ENCODE measurements at places on chromosomes 5 and 9.
A peak's percentile ranks its signal among the peaks of the same experiment; 100 is the strongest.

DNA sequence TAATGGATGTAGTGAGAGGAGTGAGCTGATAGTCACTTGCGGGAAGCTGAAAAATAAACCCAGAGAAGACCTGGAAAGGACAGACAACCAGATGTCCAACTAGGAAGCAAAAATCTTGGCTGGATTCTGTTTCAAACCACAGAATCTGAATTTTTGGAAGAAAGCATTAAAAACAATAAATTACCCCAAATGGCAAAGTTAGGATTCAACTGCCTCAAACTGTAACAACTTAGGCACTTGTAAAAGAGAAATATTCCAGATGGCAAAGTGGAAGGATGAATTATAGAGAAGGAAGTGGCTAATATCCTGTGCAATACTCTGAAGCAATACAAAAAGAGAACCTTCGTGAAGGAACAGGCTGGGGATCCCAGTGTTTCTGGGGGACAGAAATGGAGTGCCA lies 46.8 kb upstream of the SLIT3 start:
- DNase-seq: no peak

DNA sequence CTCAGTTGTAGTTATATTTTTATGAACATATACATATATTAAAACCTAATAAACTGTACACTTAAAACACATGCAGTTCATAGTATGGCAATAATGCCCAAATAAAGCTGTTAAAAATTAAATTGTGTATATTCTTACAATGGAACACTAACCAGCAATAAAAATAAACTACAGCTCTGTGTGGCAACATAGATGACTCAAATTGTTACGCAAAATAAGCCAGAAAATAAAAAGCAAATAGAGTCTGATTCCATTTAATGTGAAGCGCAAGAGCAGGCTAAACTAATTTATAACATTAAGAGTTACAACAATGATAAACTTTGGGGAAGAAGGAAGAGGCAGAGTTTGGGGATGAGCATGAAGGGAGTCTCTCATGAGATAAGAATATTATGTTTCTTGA lies 597.3 kb downstream of the TLE1 start:
- no peak for DNase-seq

DNA sequence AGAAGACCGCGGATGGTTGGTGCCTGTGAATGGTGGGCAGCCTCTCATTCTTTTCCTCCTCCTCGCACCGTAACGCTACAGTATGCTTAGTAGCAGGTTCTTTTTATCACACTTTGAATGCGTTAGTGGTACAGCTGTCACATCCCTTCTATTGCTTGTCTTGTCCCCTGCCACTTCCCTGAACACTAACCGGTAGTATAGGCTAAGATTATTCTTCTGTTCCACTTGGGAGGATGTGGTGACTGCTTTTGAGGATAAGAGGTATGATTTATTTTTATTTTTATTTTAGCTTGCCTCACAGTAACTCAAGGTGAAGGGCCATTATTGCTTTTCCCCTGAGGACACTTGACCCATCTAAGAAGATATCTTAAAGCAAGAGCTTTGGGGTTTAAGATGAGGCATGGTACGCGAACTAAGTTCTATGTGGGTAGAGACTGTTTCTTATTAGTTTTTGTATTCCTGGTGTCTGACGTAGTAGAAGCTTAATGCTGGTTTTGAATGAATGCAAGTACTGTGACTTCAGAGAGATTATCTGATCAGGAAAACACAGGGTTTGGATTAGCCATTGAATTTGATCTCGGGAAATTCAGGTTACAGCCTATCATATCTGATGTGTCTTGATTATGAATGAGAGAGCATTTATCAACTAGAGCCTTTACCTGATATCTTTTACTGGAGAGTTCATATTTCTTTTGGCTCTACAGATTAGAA lies 951 bp downstream of the UNC13B start:
- no peak for DNase-seq

DNA sequence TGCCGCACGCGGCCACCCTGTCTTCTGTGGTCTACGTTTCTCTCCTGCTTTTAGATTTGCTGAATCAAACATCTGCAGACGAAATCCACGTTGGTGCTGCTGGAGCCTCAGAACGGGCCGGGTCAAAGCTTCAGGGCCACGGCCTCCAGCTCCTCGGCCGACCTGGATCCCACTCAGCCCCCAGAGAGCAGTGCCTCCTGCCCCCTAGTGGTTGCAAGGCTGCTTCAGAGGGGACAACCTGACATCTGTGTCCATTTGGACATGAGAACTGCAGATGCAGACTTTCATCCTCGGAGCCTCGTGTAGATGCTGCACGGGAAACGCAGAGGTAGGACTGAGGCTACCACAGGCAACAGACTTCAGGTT lies 23.0 kb upstream of the SLC6A3 start:
- DNase-seq: peak; percentile 31

DNA sequence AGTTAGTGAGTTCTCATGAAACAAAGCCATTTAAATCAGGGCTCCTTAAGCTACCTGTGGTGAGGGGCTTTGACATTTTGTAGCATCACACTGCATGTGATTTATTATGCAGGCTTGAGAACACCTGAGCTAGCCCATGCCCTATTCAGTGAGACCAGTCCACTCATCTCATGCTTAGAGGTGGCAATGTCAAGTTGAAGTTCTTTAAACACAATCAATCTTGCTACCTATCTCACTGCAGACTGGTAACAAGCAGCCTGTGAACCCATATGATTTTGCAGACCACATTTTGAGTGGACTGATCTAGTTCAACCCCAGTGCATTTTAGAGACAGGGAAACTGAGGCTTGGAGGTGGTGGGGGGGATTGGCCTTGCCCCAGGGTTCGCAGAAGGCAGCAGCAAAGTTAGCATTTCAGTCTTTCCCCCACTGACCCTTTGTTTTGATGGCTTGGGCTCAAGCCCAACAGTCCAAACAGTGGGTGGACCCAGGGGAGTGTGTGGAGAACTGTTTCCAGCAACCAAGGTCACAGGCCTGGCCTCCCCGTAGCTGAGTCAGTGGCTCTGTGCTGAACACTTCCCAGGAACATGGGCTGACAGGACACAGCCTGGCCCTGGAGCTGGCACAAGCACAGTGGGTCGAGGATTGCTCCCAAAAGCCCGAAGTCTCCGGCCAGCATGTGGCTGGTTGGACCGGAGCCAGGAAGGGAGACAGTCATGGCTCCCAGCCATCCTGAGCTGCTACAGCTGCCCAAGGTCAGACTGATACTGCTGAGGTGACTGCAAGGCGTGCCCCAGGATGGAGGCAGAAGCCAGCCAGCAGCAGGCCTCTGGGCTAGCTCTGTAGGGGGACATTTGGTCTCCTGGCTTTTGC lies 95.3 kb downstream of the RGS3 start:
- peak; percentile 29 for DNase-seq

DNA sequence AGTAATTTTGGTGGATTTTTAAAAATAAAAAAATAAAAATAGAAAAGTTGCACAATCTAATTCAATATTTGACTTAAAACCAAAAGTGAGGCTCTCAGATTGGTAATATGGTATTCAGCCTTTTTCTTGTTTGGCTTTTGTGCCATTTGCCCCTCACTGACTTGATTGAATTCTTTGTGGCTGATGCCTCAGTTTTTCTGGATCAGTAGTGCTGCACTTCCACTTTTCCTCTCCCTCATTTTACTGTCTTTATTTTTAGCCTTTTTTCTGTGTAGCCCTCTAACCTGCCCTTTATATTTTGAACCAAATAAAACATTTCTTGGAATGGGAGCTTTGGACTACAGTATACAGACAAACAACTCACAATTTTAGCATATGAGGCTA lies 3.8 kb upstream of the MSMP start:
- no peak for DNase-seq

- DNase-seq: no peak
These were observed 2.5 kb upstream of the RAD23B start for GRCh38 chr9:107280543-107280942.

DNA sequence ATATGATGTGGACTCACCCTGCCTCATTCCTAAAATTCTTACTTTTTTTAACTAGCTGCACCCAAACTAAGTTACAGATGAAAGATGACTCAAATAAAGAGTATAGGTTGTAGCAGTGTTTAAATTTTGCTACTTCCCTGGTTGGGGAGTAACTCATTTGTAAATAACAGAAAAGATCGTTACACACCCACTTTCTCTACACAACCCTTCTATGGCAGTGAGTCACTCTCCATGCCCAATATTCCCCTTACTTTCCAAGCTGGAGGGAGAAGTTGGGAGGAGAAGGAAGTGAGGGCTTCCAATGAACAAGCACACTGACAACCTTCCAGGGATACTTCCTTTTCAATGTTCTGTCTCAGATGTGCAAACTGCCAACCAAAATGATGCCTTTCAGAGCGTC lies 1.9 kb downstream of the RASEF start:
- no peak for DNase-seq

DNA sequence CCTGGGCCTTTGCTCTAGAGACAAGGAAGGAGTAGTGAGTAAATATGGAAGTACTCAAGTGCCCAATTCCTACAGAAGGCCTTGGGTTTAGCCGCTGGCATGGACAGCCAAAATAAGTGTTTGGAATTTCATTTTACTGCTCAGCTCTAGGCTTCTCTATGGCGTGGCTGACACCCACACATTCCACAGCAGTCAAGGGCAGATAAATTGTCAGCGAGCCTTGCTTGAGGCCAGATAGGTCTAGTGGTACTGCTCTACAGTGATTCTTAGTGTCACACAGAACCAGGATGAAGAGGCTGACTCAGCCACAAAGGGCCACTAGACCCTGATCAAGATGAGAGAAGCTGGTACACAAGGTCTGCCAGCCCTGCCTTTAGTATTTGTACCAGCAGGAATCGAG lies 111.0 kb upstream of the NFIB start:
- peak; percentile 10 for DNase-seq

DNA sequence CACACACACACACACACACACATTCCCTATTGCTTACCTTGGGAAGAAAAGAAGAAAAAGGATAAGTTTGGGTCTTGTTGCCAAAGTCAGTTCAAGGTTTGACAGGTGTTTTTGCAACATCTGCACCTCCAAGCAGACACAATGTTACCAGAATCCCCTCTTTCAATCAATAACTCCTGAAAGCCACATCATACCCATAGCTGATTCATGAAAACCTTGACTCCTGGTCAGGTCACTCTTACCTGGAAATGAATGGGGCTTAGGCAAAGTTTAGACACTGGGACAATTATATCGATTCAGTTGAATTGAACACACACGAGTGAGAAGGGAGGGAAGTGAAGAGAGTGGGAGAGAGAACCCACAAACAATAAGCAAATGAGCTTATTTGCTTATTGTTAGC lies 27.0 kb downstream of the IL9 start:
- no peak for DNase-seq

GRCh38 chr5:68372161-68372560 lies 156.6 kb downstream of the PIK3R1 start:
- no peak for DNase-seq

DNA sequence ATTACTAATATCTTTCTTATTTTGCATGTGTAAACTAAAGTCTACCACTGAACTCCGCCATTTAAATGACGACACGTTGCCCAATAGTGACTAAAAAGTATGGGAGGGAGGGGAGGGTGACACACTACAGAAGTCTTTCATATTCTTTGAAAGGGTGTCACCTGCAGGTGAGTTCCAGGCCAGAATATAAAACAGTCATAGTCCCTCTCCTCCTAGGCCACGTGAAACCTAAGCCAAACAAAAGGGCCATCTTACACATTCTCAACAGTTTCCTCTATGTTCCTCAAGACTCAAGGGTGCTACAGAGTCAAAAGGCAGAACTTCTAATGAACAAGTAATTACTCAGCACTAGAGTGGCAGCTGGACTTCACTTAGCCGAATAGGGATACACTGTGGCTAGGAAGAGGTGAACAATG lies 6.4 kb downstream of the CEMIP2 start:
- DNase-seq: no peak

GRCh38 chr9:7523426-7524043 lies 276.0 kb downstream of the DMAC1 start:
- no peak for DNase-seq

GRCh38 chr5:10653043-10653442 lies 89.2 kb downstream of the ANKRD33B start:
- no peak for DNase-seq

DNA sequence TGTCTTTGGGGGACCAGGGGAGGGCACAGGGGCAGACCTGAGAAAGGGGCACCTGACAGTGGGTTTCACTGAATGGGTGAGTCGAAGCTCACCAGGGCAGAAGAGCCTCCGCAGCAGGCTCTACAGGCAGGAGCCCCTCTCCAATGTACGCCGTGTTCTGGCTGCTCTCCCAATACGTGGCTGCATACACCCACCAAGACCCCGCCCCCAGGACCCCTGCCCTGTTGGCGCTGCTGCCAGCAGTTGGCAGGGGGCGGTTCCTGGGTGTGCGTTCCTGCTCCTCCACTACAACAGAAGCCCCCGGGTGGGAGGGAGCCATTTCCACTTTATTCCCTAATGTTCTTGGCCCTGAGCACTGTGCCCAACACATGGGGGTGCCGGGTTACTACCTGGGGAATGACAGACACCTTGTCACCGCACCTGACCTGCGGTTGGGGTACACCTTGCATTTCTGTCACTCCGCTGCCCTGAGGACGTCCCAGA lies 30.3 kb downstream of the SARDH start:
- DNase-seq: no peak

DNA sequence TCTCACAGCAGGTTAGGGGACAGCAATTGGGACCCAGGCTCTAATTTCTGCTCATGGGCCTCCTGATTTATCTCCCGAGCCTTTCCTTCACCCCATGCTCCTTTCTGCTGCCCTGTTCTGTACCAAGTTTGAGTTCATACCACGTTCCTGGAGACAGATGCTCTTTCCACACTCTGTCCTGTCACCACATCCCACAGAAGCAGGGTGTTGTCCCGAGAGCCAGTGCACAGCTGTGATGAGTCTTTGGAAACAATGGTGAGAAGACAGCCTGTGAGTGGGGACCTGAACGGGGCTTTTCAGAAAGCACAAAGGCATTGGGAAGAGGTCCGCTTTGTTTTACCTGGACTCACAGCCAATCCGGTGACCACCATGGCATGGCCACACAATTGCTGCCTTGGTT lies 17.4 kb downstream of the WDR31 start:
- DNase-seq: no peak

GRCh38 chr5:154559398-154560276 lies 81.6 kb upstream of the HAND1 start:
- no peak for DNase-seq

DNA sequence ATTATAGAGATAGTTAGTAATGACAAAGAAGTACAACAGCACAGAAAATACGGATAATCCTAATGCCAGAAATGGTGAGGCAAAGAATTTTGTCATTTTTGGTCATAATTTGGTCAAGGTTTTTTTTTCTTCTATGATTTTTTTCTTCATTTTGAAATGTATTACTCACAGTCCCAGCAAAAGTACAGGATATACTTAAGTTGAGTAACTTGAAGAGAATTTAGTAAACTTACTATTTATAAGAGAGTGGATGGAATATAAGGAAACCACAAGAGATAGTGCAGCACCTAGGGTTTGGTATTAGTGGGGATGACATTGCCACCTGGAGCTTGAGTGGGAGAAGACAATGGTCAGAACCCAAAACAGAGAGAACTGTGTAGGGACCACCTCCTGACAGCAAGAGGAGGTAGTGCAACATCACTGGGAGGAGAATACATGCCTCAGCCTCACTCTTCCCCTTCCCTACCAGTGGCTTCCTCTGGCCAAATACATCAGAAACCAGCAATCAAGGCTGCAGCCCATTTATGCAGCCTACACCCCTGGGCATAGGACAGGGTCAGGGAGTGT lies 434.5 kb upstream of the TRPC7 start:
- DNase-seq: no peak
